Body of pancreas (tissue), 4 donors: ENCODE measurements at places on chromosomes 2 and 18.

DNA sequence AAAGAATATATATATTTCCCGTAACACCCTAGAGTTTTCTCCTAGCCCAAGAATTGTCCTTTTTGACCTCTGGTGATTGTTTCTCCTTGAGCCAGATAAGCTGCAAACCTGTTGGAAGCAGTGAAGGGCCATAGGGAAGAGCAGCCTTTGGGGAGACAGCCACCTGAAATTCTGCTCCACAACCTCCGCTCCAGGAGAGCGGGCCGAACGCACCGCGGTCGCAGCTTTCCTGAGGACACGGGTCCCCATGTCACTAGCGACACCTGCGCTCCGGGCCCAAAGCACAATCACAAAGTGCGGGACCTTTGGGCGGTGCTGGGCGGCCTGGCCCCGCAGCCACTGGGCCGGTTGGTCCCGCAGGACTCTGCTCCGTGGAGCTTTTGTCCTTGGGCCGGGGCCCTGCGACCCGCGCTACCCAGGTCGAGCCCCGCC lies 557 bp upstream of the DSG2 start:
- peak overlapping the region; percentile 26 for H3K4me3 ChIP-seq
- H3K27me3 ChIP-seq = no peaks in the 10 kb centered on the region
- H3K36me3 ChIP-seq = no peaks in the 10 kb centered on the region
- DNase-seq = peak; percentile 39
- peaks cover 18% of the 10 kb centered on the region for H3K4me1 ChIP-seq

GRCh38 chr2:136394136-136395060 lies 276.4 kb upstream of the CXCR4 start:
- no peaks in the 10 kb centered on the region for H3K27me3 ChIP-seq
- no peaks in the 10 kb centered on the region for H3K4me1 ChIP-seq
- H3K4me3 ChIP-seq = no peak overlapping the region
- no peak for DNase-seq
- H3K36me3 ChIP-seq = no peaks in the 10 kb centered on the region

DNA sequence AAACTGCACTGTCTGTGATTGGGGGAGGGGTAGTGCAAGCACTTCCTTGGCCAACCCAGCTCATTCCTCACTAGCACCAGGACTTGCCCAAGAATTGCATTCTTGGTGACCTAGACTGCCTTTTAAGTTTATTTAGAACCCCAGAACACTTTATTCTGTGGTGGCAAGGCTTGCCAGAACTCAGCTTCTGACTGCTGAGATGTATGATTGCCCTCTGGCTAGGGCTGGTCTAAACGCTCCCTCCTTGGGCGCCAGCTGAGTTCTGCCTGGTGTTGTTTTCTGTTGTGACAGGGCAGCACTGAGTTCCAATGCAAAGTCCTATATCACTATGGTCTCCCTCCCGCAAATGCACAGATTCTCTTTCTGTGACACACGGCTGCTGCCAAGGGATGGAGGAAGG lies 247.7 kb downstream of the ZNF385B start:
- no peak overlapping the region for H3K27ac ChIP-seq
- DNase-seq = no peak
- no peak overlapping the region for H3K4me3 ChIP-seq

GRCh38 chr2:11786592-11786991 lies 40.2 kb downstream of the LPIN1 start:
- no peak overlapping the region for H3K4me3 ChIP-seq
- H3K4me1 ChIP-seq = no peaks in the 10 kb centered on the region
- peaks cover 11% of the 10 kb centered on the region for H3K36me3 ChIP-seq
- no peaks in the 10 kb centered on the region for H3K27me3 ChIP-seq
- no peak overlapping the region for H3K27ac ChIP-seq

DNA sequence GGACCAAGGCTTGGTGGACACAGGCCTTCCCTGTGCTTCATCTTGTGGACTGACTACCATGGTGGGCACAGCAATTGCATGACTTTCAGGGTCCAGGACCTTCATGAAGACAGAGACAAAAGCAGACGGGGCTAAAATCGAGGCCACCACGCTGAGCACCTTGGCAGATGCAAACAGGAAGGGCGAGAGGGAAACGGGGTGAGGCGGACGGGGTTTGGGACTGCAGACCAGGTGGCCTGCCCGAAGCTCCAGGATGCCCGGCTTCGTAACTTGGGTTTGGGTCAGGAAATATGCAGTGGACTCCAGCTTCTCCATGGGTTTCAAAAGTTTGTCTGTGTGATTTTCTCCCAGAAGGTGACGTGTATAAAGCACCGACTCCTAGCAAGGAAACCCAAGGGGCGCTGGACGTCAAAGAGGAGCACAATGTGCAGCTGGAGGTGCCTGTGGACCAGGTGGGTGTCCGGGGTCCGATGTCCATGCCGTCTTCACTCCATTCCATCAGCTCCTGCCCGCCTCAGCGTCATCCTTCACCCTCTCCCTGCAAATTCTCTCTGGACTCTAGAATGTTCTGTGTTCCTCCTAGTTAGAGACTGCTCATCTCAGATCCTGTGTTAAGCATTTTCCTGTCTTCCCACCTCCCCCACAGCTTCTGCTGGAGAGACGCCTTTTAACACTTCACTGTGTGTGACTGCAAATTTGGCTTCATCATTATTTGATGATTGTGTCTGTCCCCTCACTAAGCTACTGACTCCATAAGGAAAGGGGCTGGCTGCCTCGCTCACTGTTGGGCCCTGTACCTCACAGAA lies 65.8 kb downstream of the DCDC2C start:
- H3K36me3 ChIP-seq = no peaks in the 10 kb centered on the region
- no peak overlapping the region for H3K27ac ChIP-seq
- H3K27me3 ChIP-seq = no peaks in the 10 kb centered on the region
- no peak for DNase-seq
- no peak overlapping the region for H3K4me3 ChIP-seq

GRCh38 chr2:240162032-240162431 lies 21.6 kb upstream of the OTOS start:
- no peak for DNase-seq

DNA sequence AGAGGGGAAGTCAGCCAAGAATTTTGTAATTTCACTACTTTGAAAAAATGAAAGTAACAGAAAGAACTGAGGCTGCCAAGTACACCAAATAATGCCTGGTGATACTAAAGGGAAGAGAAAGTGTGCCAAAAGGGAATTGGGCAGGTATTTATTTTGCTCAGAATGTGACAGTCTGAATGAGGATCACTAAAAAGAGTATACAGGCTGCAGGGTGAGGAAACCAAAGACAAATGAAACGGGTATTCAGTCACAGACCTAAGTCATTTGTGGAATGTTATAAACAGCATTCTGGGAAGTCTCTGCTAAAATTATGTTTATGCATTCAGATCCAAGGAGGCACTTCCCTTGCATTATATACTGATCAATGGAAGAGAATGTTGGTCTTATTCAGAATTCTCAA lies 418.6 kb upstream of the SLC39A10 start:
- no peak overlapping the region for H3K27ac ChIP-seq
- no peaks in the 10 kb centered on the region for H3K4me1 ChIP-seq
- H3K27me3 ChIP-seq = no peaks in the 10 kb centered on the region
- H3K4me3 ChIP-seq = no peak overlapping the region

DNA sequence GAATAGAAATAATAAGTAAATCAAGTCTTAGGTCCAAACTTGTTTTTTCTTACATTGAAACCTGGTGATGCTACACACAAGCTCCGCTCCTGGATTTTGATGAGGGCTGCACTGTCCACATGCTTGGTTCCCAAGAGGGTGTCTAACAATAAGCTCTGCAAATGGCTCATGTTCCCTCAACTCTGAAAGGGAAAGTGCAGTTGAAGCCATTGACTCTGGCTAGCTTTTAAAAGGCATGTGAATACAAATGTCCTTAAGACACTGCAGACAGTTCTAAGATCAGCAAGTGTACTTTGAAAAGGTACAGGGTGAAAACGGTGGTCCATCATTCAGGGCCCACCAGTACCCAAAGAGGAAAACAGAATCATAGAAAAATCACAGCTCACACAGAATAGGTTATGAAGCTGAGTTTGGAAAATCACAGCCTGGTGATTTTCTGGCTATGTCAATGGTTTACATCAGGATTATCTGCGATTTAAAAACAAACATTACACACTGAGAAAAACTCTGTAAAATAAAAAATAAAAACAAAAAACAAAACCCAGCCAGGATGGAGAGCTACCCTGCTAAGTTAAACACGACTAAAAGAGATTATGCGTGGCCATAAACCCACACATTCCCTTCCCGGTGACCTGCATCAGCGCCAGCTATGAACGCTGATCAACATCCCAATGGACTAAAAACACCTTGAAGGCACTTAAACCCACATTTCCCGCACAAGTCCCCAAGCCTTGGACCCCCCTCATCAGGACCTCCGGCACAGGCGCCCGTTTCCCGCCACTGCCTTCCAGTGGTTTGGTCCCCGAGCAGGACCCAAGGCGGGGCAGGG lies 554 bp downstream of the PFN4 start:
- no peak for DNase-seq
- H3K27ac ChIP-seq = peak overlapping the region; percentile 81
- peak overlapping the region; percentile 36 for H3K4me3 ChIP-seq
- no peaks in the 10 kb centered on the region for H3K36me3 ChIP-seq
- H3K4me1 ChIP-seq = peaks cover 12% of the 10 kb centered on the region
- H3K27me3 ChIP-seq = no peaks in the 10 kb centered on the region

DNA sequence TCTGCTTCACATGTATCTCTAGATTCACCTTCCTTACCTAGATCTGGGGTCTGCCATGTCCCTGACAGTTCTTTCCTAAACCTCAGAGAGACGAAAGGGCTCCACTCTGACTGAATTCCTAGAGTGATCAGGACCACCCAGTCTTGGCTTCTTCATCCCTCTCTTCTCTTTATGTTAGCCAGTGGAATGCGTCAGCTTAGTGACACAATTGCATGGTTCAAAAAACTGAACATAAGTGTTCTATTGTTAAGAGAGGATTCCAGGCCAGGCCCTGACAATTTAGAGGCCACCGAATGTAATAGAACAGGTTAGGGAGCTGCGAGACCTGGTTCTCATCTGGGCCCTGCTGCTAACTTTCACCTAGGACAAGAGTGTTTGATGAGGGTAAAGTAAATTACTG lies 10.0 kb downstream of the PRELID3A start:
- H3K4me3 ChIP-seq = no peak overlapping the region
- H3K36me3 ChIP-seq = no peaks in the 10 kb centered on the region
- H3K27ac ChIP-seq = no peak overlapping the region
- no peak for DNase-seq
- no peaks in the 10 kb centered on the region for H3K4me1 ChIP-seq

DNA sequence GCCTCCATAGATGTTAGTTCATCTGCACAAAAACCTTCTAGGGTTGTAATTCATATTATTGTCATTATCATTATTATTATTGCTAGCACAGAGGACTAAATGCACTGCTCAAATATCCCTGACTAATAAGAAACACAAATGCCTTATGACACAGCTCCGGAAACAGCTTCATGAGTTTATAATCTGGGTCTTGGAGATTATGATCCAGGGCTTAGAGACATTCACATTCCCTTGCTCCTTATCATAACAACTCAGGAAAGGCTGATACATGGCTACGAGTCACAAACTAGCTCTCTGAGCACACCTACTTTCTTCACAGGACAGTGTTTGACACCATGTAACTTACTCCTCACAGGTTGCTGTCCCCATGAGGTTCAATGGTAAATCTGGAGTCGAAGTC lies 102.2 kb upstream of the TTC39C start:
- no peaks in the 10 kb centered on the region for H3K4me1 ChIP-seq
- no peak overlapping the region for H3K4me3 ChIP-seq
- no peak overlapping the region for H3K27ac ChIP-seq
- no peak for DNase-seq

GRCh38 chr18:10417191-10417590 lies 37.2 kb upstream of the APCDD1 start:
- no peaks in the 10 kb centered on the region for H3K27me3 ChIP-seq
- no peak overlapping the region for H3K4me3 ChIP-seq
- no peaks in the 10 kb centered on the region for H3K4me1 ChIP-seq
- no peaks in the 10 kb centered on the region for H3K36me3 ChIP-seq
- H3K27ac ChIP-seq = no peak overlapping the region

DNA sequence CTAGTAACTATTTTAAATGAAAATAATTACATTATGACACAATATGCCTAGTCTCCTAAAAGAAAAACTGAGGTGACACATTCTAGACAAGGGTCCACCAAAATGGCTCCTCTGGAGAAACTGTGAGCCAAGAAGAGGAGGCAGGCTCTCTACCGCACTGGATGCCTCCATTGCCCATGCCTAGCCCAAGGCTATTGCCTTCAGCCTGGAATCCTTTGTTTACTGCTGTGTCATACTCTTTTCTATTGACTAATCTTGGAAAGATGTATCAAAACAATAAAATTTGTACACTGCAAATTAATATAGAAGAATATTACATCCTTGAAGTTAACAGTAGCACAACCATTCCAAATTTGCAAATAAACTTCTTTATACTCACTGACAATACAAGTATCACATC lies 167.1 kb downstream of the RAB3GAP1 start:
- no peaks in the 10 kb centered on the region for H3K36me3 ChIP-seq
- no peaks in the 10 kb centered on the region for H3K27me3 ChIP-seq
- H3K4me3 ChIP-seq = no peak overlapping the region
- no peaks in the 10 kb centered on the region for H3K4me1 ChIP-seq

DNA sequence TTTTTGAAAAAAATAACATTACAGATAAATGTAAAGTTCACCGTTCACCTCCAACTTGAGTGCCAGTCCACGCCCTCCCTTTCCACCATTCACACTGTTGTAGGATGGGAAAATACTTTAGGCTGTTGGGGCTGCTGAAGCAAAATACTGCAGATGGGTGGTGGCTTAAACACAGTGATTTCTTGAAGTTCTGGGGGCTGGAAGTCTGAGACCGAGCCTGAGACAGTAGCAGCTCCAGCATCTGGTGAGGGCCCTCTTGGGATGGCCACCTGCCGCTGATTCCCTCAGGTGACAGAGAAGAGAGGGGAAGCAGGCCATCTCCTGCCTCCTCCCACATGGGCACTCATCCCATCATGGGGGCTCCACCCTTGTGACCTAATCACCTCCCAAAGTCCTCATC lies 17.7 kb downstream of the ALLC start:
- no peak for DNase-seq
- H3K27me3 ChIP-seq = no peaks in the 10 kb centered on the region
- no peaks in the 10 kb centered on the region for H3K36me3 ChIP-seq
- no peak overlapping the region for H3K27ac ChIP-seq
- no peak overlapping the region for H3K4me3 ChIP-seq

DNA sequence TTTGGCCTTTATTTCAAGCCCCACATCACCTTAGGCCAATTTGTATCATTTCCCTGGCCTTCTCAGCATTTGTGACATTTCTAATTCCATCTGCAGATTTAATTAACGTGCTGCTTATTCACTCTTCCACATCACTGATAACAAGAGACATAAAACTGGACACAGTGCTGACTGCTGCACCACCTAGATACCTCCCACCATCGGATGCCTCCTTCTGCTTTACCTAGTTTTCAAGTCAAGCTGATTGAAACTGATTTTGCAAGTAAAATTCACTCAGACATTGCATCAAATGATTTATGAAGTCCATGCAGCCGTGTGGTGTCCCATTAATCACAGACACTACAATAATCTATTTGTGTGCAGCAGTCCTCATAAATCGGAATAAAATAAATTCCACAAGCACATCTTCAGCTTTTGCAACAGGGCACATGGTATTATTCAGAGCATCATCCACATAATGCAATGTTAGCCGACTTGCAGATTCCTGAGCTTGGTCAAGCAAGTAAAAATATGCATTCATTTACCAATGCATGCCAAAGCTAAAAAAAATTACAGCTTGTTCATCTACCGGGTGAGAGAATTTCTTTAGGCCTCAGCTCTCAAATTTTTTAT lies 15.9 kb upstream of the CRIM1 start:
- H3K27me3 ChIP-seq = no peaks in the 10 kb centered on the region
- no peaks in the 10 kb centered on the region for H3K4me1 ChIP-seq
- DNase-seq = no peak
- H3K4me3 ChIP-seq = no peak overlapping the region
- no peak overlapping the region for H3K27ac ChIP-seq

- H3K4me3 ChIP-seq = no peak overlapping the region
- H3K4me1 ChIP-seq = peaks cover 8% of the 10 kb centered on the region
- no peak for DNase-seq
- no peaks in the 10 kb centered on the region for H3K36me3 ChIP-seq
- H3K27me3 ChIP-seq = no peaks in the 10 kb centered on the region
Measured at GRCh38 chr2:204479557-204479956, 65.7 kb upstream of the PARD3B start.
